Endothelial cell (in vitro differentiated cells): ENCODE measurements at places on chromosomes 5 and 9. TPM values are rescaled to one million over a fixed set of nuclear protein-coding genes. Genes with fewer than 3 reads are reported as not detected.
A peak's percentile ranks its signal among the peaks of the same experiment; 100 is the strongest.

- peaks cover 9% of the 10 kb centered on the region for H3K27me3 ChIP-seq
- no peaks in the 10 kb centered on the region for H3K36me3 ChIP-seq
- no peak overlapping the region for H3K27ac ChIP-seq
- H3K4me1 ChIP-seq, result peaks cover 4% of the 10 kb centered on the region
- no peak overlapping the region for H3K4me3 ChIP-seq
Measured at GRCh38 chr9:136328011-136328621, 777 bp downstream of the GPSM1 start.

DNA sequence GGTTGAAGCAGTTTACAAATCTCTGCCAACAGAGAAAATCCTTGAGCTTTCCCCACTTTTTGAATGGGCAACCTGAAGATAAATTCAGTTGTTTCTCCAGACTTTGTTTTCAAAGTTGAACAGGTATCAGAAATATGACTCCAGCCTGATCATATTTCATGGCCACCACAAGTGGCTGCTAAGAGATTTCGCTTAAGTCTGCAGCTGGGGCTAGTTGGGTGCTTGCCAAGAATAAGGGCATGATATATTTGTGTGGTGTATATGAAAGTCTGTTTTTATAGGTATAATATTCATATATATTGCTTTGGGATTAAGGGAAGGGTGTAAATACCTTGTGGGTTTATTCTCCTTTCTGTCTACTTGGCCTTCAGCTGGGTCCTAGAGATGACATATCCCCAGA is 168.4 kb upstream of the GDNF start:
- no peaks in the 10 kb centered on the region for H3K27me3 ChIP-seq
- no peak overlapping the region for H3K4me3 ChIP-seq
- H3K4me1 ChIP-seq, result no peaks in the 10 kb centered on the region
- no peak for DNase-seq

- H3K4me3 ChIP-seq, result no peak overlapping the region
- no peak for DNase-seq
- H3K36me3 ChIP-seq, result no peaks in the 10 kb centered on the region
- H3K4me1 ChIP-seq, result no peaks in the 10 kb centered on the region
- H3K27me3 ChIP-seq, result peaks cover 1% of the 10 kb centered on the region
Measured at GRCh38 chr9:77149879-77150278, 27.5 kb upstream of the VPS13A start.

DNA sequence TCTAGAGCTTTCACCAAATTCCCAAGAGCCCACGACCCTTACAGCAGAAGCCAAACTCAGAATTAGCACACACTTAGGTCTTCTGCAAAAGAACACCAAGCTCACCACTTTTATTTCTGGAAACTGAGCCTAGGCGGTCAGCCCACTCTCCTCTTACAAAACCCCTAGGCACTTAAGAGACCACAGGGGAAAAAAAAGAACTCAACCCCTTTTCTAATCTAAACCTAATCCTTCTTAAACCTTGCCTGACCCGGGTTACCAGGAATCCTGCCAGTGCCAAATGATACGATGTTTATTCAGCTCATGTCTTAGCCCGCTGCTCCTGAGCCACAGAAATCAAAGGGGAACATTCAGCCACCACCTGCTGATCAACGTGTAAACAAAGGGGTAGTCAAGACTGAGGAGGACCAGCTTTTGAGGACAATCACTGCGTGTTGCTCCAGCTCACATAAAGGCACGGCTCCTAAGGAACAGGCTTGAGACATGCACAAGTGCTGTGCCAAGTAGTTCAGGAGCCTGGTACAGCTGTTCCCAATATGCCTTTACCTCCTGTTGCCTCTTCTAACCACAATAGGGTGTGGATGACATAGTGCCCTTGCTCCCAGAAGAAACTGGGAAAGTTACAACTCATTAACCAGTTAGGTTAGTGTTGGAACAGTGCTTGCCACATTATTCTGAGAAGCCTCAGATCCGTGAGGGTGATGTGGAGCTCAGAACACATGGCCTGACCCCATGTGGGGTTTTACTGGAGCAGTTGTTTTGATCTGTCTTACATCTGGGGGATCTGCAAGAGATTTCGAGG is 49.3 kb downstream of the ZFAND5 start:
- H3K4me3 ChIP-seq, result no peak overlapping the region
- no peaks in the 10 kb centered on the region for H3K36me3 ChIP-seq
- no peak overlapping the region for H3K27ac ChIP-seq
- DNase-seq, result no peak

DNA sequence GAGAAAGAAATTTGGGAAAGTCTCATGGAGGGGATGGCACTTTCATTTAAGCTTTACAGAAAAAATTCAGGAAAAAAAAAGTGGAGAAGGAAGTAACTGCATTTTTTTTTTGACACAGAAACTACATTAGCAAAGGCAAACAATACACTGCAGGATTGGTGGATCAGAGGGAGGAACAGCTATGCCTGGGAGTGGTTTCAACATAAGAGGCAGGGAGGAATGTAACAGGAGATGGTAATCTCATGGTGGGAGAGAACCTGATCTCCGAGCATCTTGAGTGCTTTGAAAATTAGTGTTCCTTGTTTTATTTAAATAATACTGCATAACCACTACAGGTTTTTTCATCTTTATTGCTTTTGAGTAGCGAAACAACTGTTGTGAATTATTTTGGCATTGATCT is 249.4 kb downstream of the FAM170A start:
- no peaks in the 10 kb centered on the region for H3K27me3 ChIP-seq
- no peaks in the 10 kb centered on the region for H3K36me3 ChIP-seq
- no peaks in the 10 kb centered on the region for H3K4me1 ChIP-seq

GRCh38 chr9:108160706-108161355 is 671.3 kb upstream of the KLF4 start:
- DNase-seq, result no peak
- H3K27ac ChIP-seq, result no peak overlapping the region
- no peaks in the 10 kb centered on the region for H3K36me3 ChIP-seq
- H3K27me3 ChIP-seq, result no peaks in the 10 kb centered on the region

DNA sequence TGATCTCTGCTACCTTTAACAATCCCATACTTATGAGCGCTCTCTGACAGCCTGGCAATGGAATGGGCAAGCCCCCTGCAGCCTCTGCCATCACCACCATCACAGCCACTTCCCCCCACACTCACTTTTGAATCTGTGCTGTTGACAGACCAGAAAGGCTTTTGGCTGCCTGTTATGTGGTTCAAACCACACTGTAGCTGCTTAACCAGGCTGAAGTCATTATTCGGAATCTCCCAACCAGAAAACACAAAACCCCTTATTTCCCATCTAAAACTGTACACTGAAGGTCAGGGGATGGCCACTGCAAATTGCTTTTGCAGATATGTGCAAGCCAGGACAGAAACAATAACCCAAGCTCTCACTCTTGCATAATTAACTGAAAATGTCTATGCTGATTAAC is 35.8 kb downstream of the PTCH1 start:
- no peak overlapping the region for H3K4me3 ChIP-seq
- peaks cover 15% of the 10 kb centered on the region for H3K36me3 ChIP-seq
- peaks cover 3% of the 10 kb centered on the region for H3K27me3 ChIP-seq
- DNase-seq, result no peak

GRCh38 chr9:113927277-113927676 is 51.2 kb downstream of the ZNF618 start:
- H3K36me3 ChIP-seq, result no peaks in the 10 kb centered on the region
- no peak for DNase-seq
- no peak overlapping the region for H3K4me3 ChIP-seq
- H3K27ac ChIP-seq, result no peak overlapping the region
- no peaks in the 10 kb centered on the region for H3K27me3 ChIP-seq

- no peak overlapping the region for H3K4me3 ChIP-seq
- peaks cover 13% of the 10 kb centered on the region for H3K27me3 ChIP-seq
- no peak for DNase-seq
- H3K36me3 ChIP-seq, result no peaks in the 10 kb centered on the region
- peaks cover 9% of the 10 kb centered on the region for H3K4me1 ChIP-seq
Measured at GRCh38 chr5:135131801-135132680, 98.0 kb upstream of the PITX1 start.

Gene CARTPT
- total RNA-seq, result 148 TPM

DNA sequence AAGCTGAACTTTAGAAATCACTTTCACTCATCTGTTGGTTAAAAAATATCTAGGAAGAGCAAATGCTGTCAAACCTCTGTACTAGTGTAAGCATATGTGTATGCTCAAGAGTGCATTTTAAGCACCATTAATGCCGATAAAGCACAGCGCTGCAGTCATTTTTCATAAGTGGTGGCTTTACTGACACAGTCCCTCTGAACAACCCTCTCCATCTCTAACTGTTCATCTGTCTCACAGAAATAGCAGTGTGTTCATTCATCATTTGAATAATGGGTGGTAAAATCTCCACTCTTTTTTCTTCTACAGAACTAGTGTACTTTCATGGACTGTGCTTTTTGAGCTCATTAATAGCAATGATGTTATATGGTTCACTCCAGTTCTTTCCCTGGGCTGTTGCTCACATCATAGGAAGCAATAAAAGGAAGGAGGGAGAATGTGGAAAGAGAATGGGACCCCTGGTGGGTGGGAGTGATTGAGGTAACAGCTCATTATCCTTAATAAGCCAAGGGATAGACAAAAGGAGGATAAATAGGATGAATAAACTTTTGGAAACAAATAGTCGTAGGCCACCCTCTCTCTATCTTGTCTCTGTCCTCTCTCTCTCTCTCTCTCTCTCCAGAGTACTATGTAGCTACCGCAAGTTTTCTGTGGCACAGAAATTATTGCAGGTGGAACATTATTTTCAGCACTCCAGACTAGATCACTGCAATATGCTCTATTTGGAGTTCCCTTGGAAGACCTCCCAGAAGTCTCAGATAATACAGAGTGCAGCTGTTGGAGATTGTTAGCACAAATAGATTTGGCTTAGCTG is 117.9 kb upstream of the PRDM9 start:
- no peaks in the 10 kb centered on the region for H3K4me1 ChIP-seq
- H3K27me3 ChIP-seq, result peaks cover 2% of the 10 kb centered on the region
- H3K27ac ChIP-seq, result no peak overlapping the region
- no peaks in the 10 kb centered on the region for H3K36me3 ChIP-seq
- H3K4me3 ChIP-seq, result no peak overlapping the region

DNA sequence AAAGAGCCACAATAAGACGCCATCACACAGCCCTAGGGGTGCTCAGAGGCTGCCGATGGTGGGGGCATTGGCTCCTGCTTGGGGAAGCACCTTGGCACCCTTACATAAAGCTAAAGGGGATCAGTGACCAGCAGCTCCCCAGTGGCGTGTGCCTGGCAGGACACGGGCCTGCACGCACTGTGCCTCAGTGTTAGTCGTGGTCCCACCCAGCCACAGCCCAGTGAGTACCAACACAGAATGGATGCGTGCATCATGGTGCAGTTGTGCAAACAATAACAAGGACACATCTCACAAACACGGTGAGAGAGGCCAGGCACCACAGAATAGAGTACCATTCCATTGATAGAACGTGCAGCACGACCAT is 103.2 kb downstream of the WNK2 start:
- H3K4me3 ChIP-seq, result no peak overlapping the region
- no peaks in the 10 kb centered on the region for H3K27me3 ChIP-seq
- no peak for DNase-seq
- no peaks in the 10 kb centered on the region for H3K36me3 ChIP-seq
- no peak overlapping the region for H3K27ac ChIP-seq
- no peaks in the 10 kb centered on the region for H3K4me1 ChIP-seq

DNA sequence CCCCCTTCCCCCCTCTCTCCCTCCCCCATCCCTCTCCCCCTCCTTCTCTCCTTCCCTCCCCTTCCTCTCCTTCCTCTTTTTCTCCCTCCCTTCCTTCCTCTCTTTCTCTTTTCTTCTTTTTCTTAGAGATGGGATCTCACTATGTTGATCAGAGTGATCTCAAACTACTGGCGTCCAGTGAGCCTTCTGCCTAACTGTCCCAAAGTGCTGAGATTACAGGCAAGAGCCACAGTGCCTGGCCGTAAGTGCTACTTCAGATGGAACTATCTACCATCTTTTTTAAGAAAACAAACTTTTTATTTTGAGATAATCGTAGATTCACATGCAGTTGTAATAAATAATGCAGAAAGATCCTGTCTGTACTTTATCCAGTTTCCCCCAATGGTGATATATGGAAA is 6.3 kb downstream of the RCL1 start:
- peaks cover 22% of the 10 kb centered on the region for H3K4me1 ChIP-seq
- no peaks in the 10 kb centered on the region for H3K36me3 ChIP-seq
- DNase-seq, result no peak

- no peak overlapping the region for H3K4me3 ChIP-seq
- H3K27ac ChIP-seq, result no peak overlapping the region
- no peaks in the 10 kb centered on the region for H3K27me3 ChIP-seq
- H3K4me1 ChIP-seq, result peaks cover 3% of the 10 kb centered on the region
Measured at GRCh38 chr5:33994845-33995244, 10.4 kb upstream of the SLC45A2 start.

Gene PCDHGA7
- 6.3 TPM for total RNA-seq

GRCh38 chr9:136368190-136368589 is 4.6 kb upstream of the DNLZ start:
- H3K27me3 ChIP-seq, result peaks cover 12% of the 10 kb centered on the region
- H3K4me3 ChIP-seq, result no peak overlapping the region
- no peak overlapping the region for H3K27ac ChIP-seq
- DNase-seq, result no peak
- H3K4me1 ChIP-seq, result peaks cover 4% of the 10 kb centered on the region

- H3K27me3 ChIP-seq, result no peaks in the 10 kb centered on the region
- no peak for DNase-seq
- H3K36me3 ChIP-seq, result no peaks in the 10 kb centered on the region
- no peak overlapping the region for H3K27ac ChIP-seq
- no peak overlapping the region for H3K4me3 ChIP-seq
- no peaks in the 10 kb centered on the region for H3K4me1 ChIP-seq
Measured at GRCh38 chr5:129361441-129362025, 98.6 kb upstream of the ADAMTS19 start.

Gene NRG2
- not detected for total RNA-seq

DNA sequence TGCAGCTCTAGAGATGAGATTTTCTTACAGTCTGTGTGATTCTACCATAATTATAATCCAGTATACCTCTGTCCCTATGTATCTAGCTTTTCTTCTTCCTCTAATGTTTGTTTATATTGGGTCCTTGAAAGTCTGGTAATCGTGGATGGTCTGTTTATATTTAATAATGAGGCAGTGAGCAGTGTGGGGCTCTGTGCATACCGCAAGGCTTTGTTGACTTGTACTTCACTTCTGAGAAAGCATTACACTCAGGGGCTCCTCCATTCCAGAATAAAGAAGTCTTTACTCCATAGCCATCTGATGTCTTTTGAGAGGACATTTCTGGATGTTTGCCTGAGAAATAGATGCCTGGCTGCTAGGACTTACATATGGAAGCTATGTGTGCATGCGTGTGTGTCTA is 4.5 kb upstream of the MPDZ start:
- no peak overlapping the region for H3K27ac ChIP-seq
- H3K27me3 ChIP-seq, result peaks cover 6% of the 10 kb centered on the region
- H3K4me3 ChIP-seq, result no peak overlapping the region

Gene PCDHA1
- total RNA-seq, result 0.13 TPM

GRCh38 chr9:86281593-86282076 is 703 bp downstream of the ISCA1 start:
- peak overlapping the region; percentile 90 for H3K27ac ChIP-seq
- H3K4me1 ChIP-seq, result peaks cover 45% of the 10 kb centered on the region
- no peak for DNase-seq
- peaks cover 14% of the 10 kb centered on the region for H3K36me3 ChIP-seq
- H3K4me3 ChIP-seq, result peak overlapping the region; percentile 95

Gene ARHGEF28
- 1.5 TPM for total RNA-seq
